ENCODE measurements at places on chromosomes 3 and 15.

GRCh38 chr15:101654171-101654570 is 2.0 kb upstream of the TM2D3 start:
- DNase-seq: no peak

- no peak for DNase-seq
These were observed 19.5 kb upstream of the CMTM7 start for GRCh38 chr3:32372213-32372490.

DNA sequence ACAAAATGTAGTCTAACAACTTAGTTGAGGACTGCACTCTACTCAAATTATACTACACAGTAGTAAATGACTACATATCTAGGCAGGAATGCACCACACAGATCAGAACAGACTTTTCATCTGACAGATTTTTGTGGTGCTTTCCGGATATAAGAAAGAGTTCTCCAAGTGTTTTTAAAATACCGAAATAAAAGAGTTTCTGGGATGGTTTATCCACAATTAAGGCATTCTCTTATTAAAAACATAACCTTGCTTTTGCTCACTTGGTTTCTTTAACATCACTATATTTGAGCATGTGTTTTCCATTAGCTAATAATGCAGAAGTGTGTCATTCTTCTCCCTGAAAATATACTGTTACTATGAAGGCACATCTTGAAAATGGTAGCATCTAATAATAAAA is 132.9 kb downstream of the MAGI1 start:
- DNase-seq: no peak

DNA sequence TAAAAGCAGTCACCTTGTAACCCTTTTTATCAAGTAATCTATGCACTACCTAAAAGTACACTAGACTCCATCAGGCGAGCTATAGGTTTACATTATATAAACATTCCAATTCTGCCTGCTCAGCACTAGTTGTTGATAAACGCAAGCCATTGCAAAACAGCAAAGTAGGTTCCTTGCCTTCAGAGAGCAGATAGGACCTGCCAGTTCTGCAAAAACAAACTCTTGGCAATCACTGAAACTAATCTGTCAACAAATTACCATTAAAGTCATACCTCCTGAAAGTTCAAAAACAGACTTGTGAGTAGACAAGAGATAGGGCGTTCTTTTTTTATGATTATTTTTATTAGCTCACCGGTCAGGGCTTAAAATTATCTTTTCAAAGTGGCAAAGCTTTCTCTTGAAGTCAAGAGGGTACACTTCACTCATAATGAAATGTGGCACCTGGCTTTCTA is 392.5 kb downstream of the FOXP1 start:
- no peak for DNase-seq

- peak; percentile 42 for DNase-seq
These were observed 297.3 kb upstream of the ADAMTS9 start for GRCh38 chr3:64985072-64985471.

GRCh38 chr3:175002732-175003143 is 143.6 kb downstream of the NAALADL2 start:
- DNase-seq: peak; percentile 98

DNA sequence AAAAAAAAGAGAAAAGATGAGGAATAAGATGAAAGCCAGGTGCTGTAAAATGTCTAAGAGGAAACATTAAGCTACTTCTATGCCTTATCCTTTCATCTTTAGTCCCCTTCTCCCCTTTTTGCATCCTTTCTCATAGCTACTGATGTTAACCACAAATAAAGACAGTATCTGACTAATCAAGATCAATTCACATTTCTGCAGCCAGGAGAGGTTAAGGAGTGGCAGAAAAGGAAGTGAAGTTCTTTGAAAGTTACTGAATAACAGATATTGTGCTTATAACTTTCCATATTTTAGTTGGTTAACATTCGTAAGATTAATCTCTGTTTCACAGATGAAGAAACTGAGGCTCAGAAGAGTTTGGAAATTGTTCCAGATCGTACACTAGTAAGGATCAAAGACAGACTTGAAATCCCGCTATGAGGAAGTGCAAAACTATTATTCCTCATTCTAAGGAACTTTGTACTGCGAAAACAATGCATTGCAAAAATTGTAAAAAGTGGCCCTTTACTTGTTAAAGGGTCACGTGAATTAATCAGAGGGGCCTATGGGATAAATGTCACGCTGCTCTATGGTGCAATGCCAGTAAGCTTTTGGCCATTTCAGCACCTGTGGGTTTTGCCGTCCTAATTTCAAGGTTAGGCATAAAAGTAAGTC is 117.7 kb upstream of the GRM7 start:
- DNase-seq: no peak

- no peak for DNase-seq
These were observed 62.4 kb upstream of the STAC start for GRCh38 chr3:36317915-36318314.

DNA sequence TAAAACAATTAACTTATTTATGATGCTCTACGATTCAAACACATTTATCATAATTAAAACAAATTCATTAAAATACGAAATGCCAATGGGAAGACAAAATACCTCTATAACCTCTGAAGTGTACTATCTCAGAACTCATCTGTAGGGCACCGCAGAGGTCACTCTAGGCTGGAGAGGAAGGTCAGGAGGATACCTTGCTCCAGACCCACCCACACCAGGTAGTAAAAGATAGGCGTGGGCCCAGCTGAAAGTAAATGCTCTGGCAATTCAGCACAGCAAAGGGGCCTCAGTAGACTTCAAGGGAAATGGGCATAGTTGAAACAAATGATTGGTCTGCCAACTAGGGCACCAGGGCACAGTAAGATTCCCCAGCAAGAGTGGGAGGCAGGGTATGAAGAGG is 26.0 kb upstream of the SPPL2A start:
- no peak for DNase-seq

DNA sequence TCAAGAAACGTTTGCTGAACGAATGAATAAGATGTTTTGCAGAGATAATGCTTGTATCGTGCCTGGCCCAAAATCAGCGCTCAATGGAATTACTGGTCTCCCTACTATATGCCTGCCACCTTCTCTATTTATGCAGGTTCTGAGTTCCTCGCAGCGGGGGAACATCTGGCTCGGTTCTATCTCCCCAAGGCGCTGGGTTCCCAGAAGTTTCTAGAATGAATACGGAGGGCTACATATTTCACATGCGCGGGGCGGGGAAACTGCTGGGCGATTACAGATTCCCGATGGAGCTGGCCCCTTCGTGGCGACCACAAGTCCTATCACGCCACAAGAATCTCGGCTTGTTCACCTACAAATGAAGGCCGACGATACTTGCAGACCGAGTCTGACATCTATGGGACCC is 411 bp upstream of the EIF2B5 start:
- no peak for DNase-seq

- no peak for DNase-seq
These were observed 73.9 kb downstream of the IGF1R start for GRCh38 chr15:98722209-98722608.

GRCh38 chr3:133138017-133138416 is 99.8 kb downstream of the TMEM108 start:
- no peak for DNase-seq

DNA sequence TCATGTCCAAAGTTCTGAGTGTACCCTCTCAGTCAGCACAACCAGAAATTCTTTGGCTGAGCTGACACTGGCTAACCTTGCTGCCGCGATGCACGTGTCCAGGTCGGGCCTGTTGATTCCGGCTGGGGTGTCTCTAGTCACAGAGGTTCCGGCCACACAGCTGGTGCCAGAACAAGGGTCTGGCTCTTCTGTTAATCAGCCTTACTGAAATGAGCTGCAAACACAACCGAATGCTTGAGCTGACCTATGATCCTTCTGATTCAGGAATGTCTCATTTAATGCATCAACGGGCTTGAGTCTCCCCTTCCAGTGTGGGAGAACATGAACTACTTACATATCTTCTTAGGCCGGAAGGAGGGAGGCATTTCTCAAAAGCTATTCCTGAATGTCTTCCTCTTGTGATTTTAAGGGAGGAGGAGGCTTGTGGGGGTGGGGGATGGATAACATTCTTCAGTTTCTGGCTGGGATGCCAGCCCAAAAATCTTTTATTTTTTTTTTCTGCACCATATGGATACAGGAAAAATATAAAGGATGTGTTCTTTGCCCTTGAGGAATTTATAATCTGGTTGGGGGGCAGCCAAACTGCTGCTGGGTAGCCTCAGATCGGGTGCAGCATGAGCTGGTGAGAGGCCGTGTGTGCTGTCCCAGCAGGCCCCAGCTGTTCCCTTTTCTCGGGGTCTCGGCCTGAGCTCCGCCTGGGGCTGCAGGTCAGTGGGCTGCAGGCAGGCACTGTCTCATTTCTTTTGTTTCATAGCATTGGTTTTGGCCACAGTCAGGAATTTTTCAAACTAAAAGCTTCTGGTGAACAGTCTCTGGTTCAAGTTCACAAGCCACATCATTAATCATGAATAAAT is 319.1 kb upstream of the TBL1XR1 start:
- peak; percentile 93 for DNase-seq

DNA sequence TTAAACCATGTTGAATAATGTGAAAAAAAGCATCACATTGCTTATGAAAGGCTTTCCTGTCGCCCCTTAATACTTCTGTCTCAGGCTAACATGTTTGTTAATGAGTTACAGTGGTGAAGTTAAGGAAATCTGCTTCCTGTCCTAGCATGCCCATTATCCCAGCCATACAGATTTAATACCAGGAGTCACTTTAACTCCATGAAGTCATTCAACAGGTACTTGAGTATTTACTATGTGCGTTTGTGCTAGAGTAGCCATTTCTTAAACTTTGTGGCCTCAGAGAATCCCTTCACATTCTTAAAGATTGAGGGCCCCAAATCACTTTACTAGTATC is 10.1 kb upstream of the SETD5 start:
- DNase-seq: no peak

- DNase-seq: no peak
These were observed 37.2 kb downstream of the SLC6A6 start for GRCh38 chr3:14439501-14440167.

DNA sequence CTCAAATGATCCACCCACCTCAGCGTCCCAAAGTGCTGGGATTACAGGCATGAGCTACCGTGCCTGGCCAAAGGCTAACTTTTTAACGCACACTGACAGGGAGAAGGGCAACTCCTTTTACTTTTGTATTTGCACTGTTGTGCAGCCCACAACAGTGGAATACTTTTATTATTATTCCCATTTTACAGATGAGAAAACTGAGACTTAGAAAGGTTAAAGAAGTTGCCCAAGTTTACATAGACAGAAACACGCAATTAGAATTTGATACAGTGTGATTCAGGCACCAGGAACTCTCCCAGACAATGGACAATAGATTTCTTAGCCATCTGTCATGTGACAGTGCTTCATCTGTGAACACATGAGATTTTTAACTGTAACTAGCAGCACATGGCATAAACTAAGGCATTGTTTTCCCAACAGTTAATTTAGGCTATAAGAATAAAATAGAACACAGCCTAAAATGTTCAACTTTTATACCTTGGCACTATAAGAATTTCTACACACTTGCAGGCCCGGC is 18.8 kb downstream of the STAG1 start:
- DNase-seq: peak; percentile 39

DNA sequence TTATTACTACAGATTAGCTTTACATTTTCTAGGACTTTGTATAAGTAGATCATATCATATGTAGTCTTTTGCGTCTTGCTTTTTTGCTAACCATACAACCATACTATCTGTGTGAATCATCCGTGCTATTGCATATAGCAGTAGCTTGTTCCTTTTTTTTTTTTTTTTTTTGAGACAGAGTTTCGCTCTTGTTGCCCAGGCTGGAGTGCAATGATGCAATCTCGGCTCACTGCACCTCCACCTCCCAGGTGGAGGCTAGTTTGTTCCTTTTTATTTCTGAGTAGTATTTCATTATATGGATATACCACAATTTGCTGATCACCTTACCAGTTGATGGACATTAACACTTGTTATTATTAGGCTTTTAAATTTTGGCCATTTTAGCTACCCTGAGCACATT is 54.5 kb upstream of the TBL1XR1 start:
- no peak for DNase-seq

DNA sequence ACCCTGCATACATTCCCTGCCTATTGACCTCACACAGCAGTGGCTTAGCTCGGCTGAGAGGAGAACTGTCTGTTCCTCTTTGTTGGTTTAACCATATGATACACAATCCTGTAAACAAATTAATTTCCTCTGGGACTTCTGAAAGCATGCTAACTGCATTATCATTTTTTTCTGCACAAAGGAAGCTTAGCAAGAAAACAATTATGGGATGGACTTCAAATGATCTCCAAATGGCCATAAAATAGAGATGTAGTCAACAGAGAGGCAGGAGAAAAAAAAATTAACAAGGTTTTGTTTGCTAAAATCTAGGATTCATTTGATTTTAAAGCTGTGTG is 14.4 kb upstream of the TMC3 start:
- no peak for DNase-seq

- DNase-seq: no peak
These were observed 172.8 kb upstream of the C2CD4B start for GRCh38 chr15:62337934-62338333.

GRCh38 chr3:54899273-54899672 is 28.6 kb downstream of the LRTM1 start:
- DNase-seq: no peak

- no peak for DNase-seq
These were observed 48.9 kb downstream of the SCN5A start for GRCh38 chr3:38600551-38600950.

DNA sequence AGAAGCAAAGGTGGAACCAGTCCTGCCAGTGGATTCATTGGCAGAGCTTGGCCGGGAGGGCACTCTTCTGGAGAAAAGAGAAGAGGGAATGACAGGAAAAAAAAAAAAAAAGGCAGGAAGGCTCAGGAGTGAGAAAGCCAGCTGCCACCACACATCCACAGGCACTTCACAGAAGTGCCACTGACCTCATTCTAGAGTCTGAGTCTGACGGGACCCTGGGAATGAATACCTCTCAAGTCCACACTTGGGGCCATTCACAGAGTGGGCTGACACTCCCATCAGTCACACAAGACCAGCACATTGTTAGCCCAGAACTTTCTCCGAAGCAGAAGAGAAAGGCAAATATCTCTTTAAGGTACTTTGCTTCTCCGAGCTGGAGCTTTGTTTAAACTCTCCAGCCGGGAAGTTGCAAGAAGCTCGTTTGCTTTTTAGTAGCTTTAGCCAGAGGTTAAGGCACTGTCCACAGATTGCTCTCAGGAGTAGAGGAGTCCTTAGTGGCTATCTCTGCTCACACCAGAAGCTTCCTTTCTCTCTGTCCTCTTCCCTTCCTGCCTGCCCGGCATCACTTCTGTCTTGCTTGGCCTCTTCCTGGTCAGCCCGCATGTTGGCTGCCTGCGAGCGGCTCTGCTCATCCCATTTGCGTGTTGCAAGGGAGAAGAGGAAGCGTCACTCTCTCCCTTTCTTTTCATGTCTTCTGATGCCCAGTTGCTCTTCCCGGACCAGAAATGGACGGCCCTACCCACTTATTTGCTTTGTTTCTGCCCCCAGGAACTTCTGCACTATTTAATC is 53.8 kb downstream of the CMTM6 start:
- DNase-seq: no peak

GRCh38 chr15:43204016-43204901 is 16.6 kb downstream of the EPB42 start:
- DNase-seq: peak; percentile 61

DNA sequence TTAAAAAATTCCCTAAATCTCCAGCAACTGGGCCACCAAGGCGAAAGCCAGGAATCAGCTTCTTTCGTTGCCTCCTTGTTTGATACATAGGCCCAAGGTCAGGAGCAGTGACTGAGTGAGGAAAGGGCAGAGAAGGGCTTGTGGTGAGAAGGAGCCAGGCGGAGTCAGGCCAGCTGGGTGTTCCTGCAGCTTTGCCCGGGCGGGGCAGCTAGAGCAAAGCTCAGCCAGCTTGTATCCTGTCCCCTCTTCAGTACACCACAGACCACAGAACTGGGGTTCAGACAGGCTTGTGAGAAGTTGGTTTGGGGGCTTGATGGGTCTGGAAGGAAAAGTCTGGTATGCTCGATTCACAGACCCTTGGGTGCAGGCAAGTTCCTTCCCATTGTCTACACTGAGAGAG is 52.6 kb downstream of the CCK start:
- DNase-seq: no peak

Measured in M059J (cell line).